ENCODE measurements at places on chromosomes 7 and 10.

DNA sequence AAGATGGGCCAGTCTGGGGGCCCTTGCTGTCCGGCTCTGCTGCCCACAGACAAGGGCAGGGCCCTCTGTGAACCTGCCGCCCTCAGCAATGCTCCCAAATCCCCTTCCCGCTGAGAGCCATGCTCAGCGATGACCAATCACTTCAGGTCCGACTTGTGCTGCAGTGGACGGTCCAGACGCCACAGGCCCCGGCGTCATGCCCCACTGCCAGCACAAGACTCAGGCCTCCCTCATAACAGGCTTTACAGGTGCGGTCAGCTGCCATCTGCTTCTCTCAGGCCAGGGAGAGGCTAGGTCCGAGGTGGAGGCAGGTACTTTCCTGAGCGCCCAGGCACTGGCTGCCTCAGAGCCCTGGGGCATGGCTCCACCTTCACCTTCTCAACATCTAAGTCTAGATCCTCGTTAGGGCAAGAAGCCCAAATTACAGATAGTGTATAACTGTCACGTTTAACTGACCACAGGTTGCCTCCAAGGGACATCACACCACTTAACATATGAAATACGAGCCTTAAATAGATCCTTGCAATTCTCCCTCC is 393.2 kb downstream of the PTPRN2 start:
- DNase-seq = no peak

GRCh38 chr10:3780771-3781467 is 4.1 kb downstream of the KLF6 start:
- DNase-seq = no peak

GRCh38 chr10:101939729-101940128 is 96.1 kb upstream of the KCNIP2 start:
- DNase-seq = no peak

DNA sequence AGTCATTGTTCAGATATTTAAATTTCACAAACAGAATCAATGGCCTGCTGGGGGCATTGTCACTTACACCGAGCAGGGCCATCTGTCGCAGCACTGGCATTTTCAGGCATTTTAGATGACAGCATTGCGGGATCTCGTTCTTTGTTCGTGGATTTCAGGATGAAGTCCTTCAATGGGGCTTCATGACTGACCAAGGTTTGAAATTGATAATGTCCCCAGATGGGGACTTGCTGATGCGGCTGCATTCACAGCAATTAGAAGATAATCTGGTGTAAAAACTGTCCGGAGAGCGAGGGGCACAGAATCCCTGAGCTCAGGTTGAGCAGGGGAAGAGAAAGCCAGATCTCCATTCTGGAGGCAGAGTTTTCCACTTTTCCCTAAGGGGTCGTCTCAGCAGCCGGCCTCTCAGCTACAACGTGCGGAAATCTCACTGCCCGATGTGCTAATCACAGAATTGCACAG is 1.9 kb upstream of the C7orf33 start:
- no peak for DNase-seq

DNA sequence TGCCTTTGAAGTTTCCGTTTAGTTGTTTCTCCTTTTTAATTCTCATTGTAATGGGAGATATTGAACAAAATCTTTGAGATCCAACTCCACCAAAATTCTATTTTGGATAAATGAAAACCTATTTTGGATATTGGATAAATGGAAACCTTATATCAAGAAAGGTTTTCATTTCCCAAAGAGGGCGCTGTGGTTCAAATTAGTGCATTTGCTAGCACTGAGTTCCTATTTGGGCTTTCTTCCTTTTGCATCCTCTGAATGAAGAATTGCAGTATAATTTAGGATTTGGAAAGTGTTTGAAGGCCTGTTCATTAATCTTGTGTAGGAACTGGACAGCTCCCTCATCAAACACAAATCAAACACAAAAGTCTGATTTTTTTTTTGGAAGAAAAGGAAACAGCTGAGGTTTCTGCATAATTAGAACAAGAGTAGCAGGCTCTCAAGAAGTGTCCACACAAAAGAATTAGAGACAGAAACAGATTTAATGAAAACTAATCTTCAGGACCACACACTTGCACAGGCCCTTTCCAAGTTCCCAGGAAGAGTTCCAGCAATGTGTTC is 80.8 kb upstream of the KLF14 start:
- DNase-seq = no peak

DNA sequence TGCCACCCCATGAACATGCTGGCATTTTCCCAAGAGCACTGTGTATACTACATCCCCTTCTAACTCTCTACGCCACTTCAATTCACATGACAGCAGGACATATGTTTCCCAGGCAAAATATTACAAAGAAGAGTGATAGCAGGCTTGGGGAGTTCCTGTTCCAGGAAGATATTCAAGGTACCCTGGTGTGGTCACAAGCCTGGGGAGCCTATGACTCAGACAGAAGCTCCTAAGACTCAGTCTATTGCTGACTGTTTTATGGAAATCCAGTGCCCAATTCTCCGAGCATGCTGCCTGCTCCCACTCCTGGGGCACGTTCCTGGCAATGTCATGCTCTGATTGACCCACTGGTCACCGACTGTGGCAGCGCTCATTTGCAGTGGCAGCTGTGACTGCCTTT is 23.5 kb upstream of the ABLIM1 start:
- DNase-seq = no peak

All from liver (tissue), 10 donors.